ENCODE measurements at places on chromosomes 11 and 22. TPM values are rescaled to one million over a fixed set of nuclear protein-coding genes. Genes with fewer than 3 reads are reported as not detected.
A peak's percentile ranks its signal among the peaks of the same experiment; 100 is the strongest.

DNA sequence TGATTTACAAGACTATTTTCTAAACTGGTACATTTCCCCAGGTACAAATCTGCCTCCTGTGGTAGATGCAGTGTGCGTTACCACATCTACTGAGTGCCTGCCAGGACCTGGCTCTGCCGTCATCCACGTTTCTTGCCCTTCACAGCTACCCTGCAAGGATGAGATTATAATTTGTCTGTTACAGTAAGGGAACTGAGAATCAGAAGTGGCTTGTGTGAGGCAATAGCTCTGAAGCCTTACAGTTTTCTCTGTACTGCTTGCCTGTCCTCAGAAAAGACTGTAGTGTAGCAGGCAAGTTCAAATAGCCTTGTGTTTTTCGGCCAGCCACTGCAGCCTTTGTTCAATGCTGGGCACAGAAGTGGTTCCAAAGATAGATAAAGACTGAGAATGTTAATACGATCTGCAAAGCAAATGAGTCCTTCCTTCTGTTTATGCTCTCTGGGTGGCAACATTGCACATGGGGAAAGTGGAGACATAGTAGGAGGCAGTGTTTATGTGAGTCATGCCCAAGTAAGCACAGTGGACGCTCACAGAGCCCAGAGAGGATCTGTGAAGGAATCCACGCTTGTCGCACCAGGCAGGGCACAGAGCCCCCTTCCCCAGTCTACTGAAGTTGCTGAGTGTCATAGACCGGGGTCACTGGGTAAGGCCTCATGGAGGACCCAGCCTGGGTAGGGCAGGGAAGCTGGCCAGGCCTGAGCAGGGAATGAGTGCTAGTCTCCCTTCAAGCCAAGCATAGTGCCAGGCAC lies 49.1 kb downstream of the MICAL2 start:
- H3K27ac ChIP-seq, result peak overlapping the region; percentile 93
- peaks cover 91% of the 10 kb centered on the region for H3K4me1 ChIP-seq
- peaks cover 12% of the 10 kb centered on the region for H3K36me3 ChIP-seq
- peak overlapping the region; percentile 4 for H3K4me3 ChIP-seq
- no peaks in the 10 kb centered on the region for H3K27me3 ChIP-seq

DNA sequence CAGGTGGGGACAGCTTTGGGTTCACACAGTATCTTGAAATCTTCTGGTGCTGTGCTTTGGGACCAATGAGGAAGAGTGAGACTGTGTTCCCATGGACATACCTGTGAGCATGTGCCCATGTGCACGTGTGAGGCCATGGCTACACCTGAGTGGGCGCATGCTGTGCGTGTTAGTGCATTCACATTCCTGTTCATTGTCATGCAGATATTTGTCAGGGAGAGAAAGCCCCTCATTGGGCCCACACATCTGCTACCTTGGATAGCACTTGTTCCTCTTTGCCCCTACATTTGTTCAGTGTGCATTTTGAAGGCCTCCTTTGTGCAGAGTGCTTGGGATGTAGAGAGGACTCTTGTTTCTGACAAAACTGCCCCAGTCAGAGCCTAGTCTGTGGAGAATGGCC lies 154.3 kb upstream of the E2F8 start:
- no peaks in the 10 kb centered on the region for H3K27me3 ChIP-seq
- no peak overlapping the region for H3K27ac ChIP-seq
- no peak for DNase-seq

Gene OR4A16
- total RNA-seq, result not detected

Gene SEC14L6
- total RNA-seq, result not detected

GRCh38 chr11:37926772-37927171 lies 1328.7 kb upstream of the RAG2 start:
- H3K36me3 ChIP-seq, result no peaks in the 10 kb centered on the region
- H3K27ac ChIP-seq, result no peak overlapping the region
- no peak for DNase-seq
- no peaks in the 10 kb centered on the region for H3K27me3 ChIP-seq
- no peak overlapping the region for H3K4me3 ChIP-seq

GRCh38 chr11:126392633-126393013 lies 37.1 kb downstream of the ST3GAL4 start:
- peaks cover 69% of the 10 kb centered on the region for H3K4me1 ChIP-seq
- no peaks in the 10 kb centered on the region for H3K36me3 ChIP-seq
- peak overlapping the region; percentile 90 for H3K27ac ChIP-seq
- no peaks in the 10 kb centered on the region for H3K27me3 ChIP-seq
- DNase-seq, result no peak
- H3K4me3 ChIP-seq, result peak overlapping the region; percentile 17

Gene RFPL2
- total RNA-seq, result 0.08 TPM

- no peak overlapping the region for H3K4me3 ChIP-seq
- H3K4me1 ChIP-seq, result peaks cover 12% of the 10 kb centered on the region
- H3K36me3 ChIP-seq, result no peaks in the 10 kb centered on the region
These were observed 78.9 kb upstream of the FGF3 start for GRCh38 chr11:69898123-69898522.

GRCh38 chr11:33475993-33476392 lies 218.8 kb downstream of the HIPK3 start:
- no peak for DNase-seq
- H3K27ac ChIP-seq, result no peak overlapping the region
- no peak overlapping the region for H3K4me3 ChIP-seq

Gene SLC22A25
- not detected for total RNA-seq

Gene NPAS4
- total RNA-seq, result not detected

Gene LRRN4CL
- total RNA-seq, result 2.7 TPM

DNA sequence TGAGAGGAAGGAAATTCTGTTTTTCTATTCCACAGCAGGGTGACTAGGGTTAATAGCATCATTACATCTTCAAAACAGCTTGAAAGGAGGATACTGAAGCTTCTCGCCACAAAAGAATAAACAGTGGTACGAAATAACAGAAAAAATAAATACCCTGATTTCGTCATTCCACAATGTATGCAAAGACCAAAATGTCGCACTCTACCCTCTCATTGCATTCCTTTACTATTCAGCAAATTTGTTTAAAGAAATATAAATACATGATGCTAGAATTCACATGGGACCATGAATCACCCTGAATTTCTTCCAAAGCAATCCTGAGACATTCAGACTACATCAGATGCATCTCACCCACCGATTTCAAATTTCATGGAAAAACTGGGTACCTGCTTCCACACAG lies 112.3 kb upstream of the TOP3B start:
- peaks cover 87% of the 10 kb centered on the region for H3K27me3 ChIP-seq
- H3K36me3 ChIP-seq, result no peaks in the 10 kb centered on the region
- no peak overlapping the region for H3K4me3 ChIP-seq
- DNase-seq, result no peak
- H3K4me1 ChIP-seq, result no peaks in the 10 kb centered on the region
- H3K27ac ChIP-seq, result no peak overlapping the region

Gene OVOL1
- not detected for total RNA-seq

GRCh38 chr11:10305262-10305963 lies 540 bp downstream of the ADM start:
- DNase-seq, result peak; percentile 35
- H3K27me3 ChIP-seq, result no peaks in the 10 kb centered on the region
- peak overlapping the region; percentile 91 for H3K27ac ChIP-seq

GRCh38 chr11:10461276-10461790 lies 6.3 kb downstream of the AMPD3 start:
- no peaks in the 10 kb centered on the region for H3K27me3 ChIP-seq
- peaks cover 5% of the 10 kb centered on the region for H3K4me1 ChIP-seq
- no peak overlapping the region for H3K27ac ChIP-seq
- no peak overlapping the region for H3K4me3 ChIP-seq
- DNase-seq, result no peak

Gene OR4A15
- not detected for total RNA-seq

GRCh38 chr22:29454276-29454675 lies 15.9 kb downstream of the RFPL1 start:
- H3K4me1 ChIP-seq, result no peaks in the 10 kb centered on the region
- H3K4me3 ChIP-seq, result no peak overlapping the region
- no peak overlapping the region for H3K27ac ChIP-seq
- H3K27me3 ChIP-seq, result no peaks in the 10 kb centered on the region
- DNase-seq, result no peak
- no peaks in the 10 kb centered on the region for H3K36me3 ChIP-seq

DNA sequence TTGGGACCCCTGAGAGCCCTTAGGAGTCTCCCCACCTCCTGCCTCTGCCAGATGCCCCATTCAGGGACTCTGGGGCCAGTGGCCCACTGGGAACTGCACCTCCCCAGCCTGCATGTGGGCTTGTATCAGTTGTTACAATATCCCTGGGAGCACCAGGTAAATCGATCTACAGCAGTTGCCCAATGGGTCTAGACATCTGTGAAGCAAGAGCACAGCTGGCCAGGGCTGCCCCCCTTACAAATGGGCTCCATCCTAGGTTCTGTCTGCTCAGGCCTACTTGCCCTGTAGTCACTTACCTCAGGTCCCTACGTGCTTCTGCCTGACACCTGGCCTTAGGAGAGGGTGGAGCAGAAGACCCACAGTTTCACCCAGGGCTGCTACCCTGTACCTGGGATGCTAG lies 62.7 kb downstream of the HIRA start:
- no peak for DNase-seq
- no peaks in the 10 kb centered on the region for H3K4me1 ChIP-seq

DNA sequence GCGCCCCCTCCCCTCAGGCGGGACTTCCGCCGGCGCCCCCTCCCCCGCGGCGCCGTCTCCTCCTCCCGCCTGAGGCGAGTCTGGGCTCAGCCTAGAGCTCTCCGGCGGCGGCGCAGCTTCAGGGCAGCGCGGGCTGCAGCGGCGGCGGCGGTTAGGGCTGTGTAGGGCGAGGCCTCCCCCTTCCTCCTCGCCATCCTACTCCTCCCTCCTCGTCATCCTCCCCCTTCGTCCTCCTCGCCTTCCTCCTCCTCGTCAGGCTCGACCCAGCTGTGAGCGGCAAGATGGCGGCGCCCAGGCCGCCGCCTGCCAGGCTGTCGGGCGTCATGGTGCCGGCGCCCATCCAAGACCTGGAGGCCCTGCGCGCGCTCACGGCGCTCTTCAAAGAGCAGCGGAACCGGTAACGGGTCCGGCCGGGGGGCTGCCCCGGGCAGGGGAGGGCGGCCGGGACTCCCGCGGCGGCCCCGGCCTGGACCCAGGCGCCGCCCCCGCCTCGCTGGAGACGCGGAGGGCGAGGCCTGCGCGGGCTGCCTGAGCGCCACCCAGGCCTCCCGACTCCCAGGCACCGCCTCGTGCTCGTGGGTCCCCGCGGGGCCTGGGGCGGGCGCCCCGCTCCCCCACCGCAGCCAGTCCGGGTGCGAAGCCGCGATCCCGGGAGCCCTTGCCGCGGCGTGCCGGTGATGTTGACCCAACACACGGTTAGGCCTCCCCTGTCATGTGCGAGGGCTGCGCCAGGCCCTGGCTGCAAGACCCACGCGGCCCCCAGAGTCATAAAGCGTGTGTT lies at the start of gene ATXN10:
Gene ATXN10 (plus strand): TSS at position 52 of the 781 bp plus-strand sequence. CDS start 230 bp downstream, at position 282.
- peaks cover 45% of the 10 kb centered on the region for H3K4me1 ChIP-seq
- H3K4me3 ChIP-seq, result peak within 1 kb of the TSS; percentile 91
- no peaks in the 10 kb centered on the region for H3K36me3 ChIP-seq
- peak; percentile 69 for DNase-seq
- H3K27me3 ChIP-seq, result no peaks in the 10 kb centered on the region

Gene DTX4
- total RNA-seq, result 1.8 TPM

Gene SLC22A12
- not detected for total RNA-seq

- H3K36me3 ChIP-seq, result no peaks in the 10 kb centered on the region
- H3K4me3 ChIP-seq, result no peak overlapping the region
- no peaks in the 10 kb centered on the region for H3K4me1 ChIP-seq
- peaks cover 3% of the 10 kb centered on the region for H3K27me3 ChIP-seq
These were observed 31.4 kb downstream of the PAK1 start for GRCh38 chr11:77442394-77443053.

GRCh38 chr11:24145411-24145810 lies 351.4 kb upstream of the LUZP2 start:
- H3K4me1 ChIP-seq, result no peaks in the 10 kb centered on the region
- H3K27me3 ChIP-seq, result no peaks in the 10 kb centered on the region

GRCh38 chr11:131186629-131187101 lies 183.8 kb upstream of the NTM start:
- peaks cover 14% of the 10 kb centered on the region for H3K4me1 ChIP-seq
- no peaks in the 10 kb centered on the region for H3K36me3 ChIP-seq
- no peak for DNase-seq

Gene PARVA
- 75.4 TPM for total RNA-seq

Gene CAPN5
- 2.3 TPM for total RNA-seq
